Astrocyte (in vitro differentiated cells and primary cell): ENCODE measurements at places on chromosomes 4 and X. TPM values are rescaled to one million over a fixed set of nuclear protein-coding genes. Genes with fewer than 3 reads are reported as not detected.

Gene ZNF595
- total RNA-seq, result 15.2 and 15.9 TPM in 2 replicates

Gene PPARGC1A
- total RNA-seq, result 0.48 and 0.53 TPM in 2 replicates

Gene CT55
- total RNA-seq, result not detected in 2 replicates

Gene TEX11
- total RNA-seq, result not detected in 2 replicates

Gene CT45A1
- total RNA-seq, result not detected in 2 replicates

Gene ARSJ
- 60.1 and 66.5 TPM in 2 replicates for total RNA-seq

Gene PAGE2B
- not detected in 2 replicates for total RNA-seq

Gene RTL9
- 0.91 and 0.94 TPM in 2 replicates for total RNA-seq

DNA sequence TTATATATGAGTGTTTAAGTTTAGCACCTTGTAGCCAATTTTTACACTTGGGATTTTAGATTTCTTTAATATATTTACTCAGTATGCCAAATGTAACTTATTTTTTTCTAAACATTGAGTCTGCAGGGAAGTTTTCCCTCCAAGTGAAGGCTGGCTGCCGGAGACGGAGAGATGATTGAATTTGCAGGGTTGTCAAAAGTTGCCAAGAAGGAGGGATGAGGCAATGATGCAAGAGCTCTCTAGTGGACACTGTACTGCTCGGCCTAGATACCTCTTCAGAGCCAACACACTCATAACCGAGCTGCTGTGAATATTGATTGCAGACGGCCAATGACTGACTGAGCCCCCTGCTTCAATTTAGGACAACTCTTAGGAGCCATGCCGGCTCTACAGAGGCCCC is 318.6 kb upstream of the CASK start:
- no peak for DNase-seq
- no peak overlapping the region for H3K4me3 ChIP-seq
- H3K27me3 ChIP-seq, result no peaks in the 10 kb centered on the region
- no peak overlapping the region for H3K27ac ChIP-seq

DNA sequence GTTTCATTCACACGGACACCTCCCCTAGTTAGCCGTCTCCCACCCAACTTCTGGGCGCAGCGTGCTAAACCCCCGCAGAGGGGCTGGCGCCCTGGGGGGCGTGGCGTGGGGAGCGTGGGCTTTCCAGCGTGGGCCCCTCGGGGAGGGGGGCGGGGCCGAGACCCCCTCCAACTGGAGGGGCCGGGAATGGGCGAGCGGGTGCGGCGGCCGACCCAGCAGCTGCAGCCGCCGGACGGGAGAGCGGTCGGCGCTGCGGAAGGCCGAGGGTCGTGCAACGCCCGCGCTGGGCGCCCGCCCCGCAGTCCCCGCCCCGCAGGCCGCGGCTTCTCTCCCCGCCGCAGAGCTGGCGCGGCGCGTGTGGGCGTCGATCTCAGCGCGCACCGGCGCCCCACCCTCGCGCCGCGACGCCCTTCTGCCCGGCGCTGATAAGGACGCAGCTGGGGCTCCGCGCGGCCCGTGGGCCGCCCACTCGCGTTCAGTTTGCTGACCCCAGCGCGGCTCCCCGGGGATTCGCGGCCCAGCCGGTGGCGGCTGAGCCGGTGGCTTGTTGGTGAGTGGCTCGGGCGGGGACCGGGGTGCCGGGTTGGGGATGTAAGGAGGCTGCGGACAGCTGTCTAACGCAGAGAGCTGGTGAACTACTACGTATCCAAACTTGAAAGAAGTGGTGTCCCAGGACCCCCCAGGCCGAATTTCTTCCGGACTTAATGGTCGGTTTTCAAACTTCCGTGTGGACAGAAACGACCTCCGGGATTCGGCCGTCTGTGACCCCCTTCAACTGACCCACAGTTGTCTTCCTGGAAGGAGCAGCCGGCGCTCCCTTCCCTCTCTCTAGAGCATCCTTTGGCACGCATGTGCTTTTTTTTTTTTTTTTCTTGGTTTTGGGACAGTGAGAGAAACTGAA is 1.5 kb downstream of the FHDC1 start:
- peaks cover 40% of the 10 kb centered on the region for H3K27me3 ChIP-seq
- no peak overlapping the region for H3K27ac ChIP-seq
- H3K36me3 ChIP-seq, result no peaks in the 10 kb centered on the region
- peaks cover 13% of the 10 kb centered on the region for H3K4me1 ChIP-seq
- H3K4me3 ChIP-seq, result peak overlapping the region; percentile 67

DNA sequence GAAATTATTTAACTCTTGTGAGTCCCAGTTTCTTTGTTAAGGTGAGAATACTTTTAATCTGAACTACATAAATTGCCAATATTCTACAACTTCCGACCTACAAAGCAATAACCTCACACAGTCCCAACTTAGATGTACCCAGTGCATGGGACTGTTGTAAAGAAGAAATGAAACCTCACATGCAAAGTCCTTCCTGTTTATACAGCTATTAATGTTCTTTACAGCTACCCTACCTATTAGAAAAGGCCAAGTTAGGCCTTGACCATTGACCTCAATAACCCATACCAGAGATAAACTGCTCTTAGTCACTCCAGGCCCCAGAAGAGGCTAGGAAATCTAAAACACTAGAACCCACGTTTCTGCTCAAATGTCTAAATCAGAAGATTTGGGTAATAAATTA is 920.1 kb upstream of the TENM3 start:
- no peaks in the 10 kb centered on the region for H3K36me3 ChIP-seq
- no peak overlapping the region for H3K27ac ChIP-seq

GRCh38 chr4:104490770-104491480 is 3.8 kb downstream of the CXXC4 start:
- H3K4me1 ChIP-seq, result peaks cover 9% of the 10 kb centered on the region
- no peak overlapping the region for H3K27ac ChIP-seq
- peak; percentile 43 for DNase-seq
- H3K36me3 ChIP-seq, result no peaks in the 10 kb centered on the region
- no peaks in the 10 kb centered on the region for H3K27me3 ChIP-seq

- peak overlapping the region; percentile 92 for H3K27ac ChIP-seq
- peak overlapping the region; percentile 95 for H3K4me3 ChIP-seq
- peaks cover 6% of the 10 kb centered on the region for H3K36me3 ChIP-seq
- peaks cover 5% of the 10 kb centered on the region for H3K4me1 ChIP-seq
- peak; percentile 40 for DNase-seq
Observed at GRCh38 chrX:71533851-71534561, 1.1 kb downstream of the OGT start.

DNA sequence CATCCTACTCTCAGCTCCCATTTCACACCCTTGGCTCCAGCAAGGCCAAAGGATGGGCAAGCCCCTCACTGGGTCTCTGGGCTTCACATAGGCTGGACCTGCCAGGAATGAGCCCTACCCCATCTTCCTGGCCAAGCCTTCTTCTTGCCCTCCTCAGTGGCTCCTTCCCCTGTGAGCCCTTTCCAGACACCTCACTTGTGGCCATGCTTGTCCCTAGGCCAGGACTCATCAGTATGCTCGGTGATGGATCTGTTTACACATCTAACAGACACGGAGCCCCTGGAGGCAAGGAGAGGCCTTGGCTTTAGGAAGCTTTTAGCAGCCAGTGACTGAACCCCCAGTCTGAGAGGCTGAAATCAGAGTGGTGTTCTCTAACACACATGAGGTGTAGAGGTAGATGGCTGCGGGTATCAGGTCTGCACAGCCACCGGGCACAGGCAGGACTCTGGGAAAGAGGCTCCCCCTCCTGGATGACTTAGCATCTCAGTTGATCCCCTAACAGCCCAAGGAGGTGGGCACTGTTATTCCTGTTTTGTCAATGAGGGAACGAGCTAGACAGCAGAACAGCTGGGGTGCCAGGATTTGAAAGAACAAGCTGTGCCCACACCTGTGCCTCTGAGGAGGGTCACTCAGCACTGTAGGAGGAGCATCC is 44.8 kb downstream of the PPP2R2C start:
- DNase-seq, result no peak
- H3K27ac ChIP-seq, result no peak overlapping the region
- no peaks in the 10 kb centered on the region for H3K27me3 ChIP-seq
- H3K4me3 ChIP-seq, result no peak overlapping the region
- H3K36me3 ChIP-seq, result no peaks in the 10 kb centered on the region

DNA sequence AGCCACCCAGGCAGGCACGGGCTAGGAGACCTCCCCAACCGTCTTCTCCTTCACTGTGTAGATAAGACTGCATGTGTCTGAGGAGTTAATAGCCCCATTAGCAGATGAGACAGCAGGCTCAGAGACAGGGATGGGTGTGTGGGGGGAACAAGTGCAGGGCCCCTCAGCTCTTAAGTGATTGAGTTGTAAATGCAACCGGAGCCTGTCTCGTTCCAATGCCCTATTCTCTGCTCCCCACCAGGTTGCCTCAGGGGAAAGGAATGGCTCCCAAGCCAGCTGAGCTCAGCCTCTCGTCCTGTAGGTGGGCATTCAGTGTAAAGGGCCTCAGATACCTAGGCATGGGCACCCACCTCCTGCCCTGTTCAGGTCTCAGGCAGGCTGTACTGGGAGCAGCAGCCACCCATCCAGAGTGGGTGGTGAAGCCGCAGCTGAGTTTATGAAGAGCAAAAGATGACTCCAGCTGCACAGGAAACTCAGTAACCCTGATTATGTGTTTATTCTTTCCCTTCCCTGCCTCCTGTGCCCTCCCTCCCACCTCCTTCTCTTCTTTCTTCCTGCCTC is 87.3 kb downstream of the PJA1 start:
- no peak overlapping the region for H3K4me3 ChIP-seq
- H3K27me3 ChIP-seq, result no peaks in the 10 kb centered on the region
- H3K36me3 ChIP-seq, result no peaks in the 10 kb centered on the region
- DNase-seq, result no peak

- H3K4me3 ChIP-seq, result no peak overlapping the region
- H3K27me3 ChIP-seq, result no peaks in the 10 kb centered on the region
- H3K36me3 ChIP-seq, result no peaks in the 10 kb centered on the region
- DNase-seq, result no peak
Observed at GRCh38 chr4:158621729-158622128, 50.0 kb downstream of the C4orf46 start.

GRCh38 chr4:174352061-174352819 is 68.5 kb downstream of the CEP44 start:
- DNase-seq, result no peak
- H3K36me3 ChIP-seq, result no peaks in the 10 kb centered on the region
- no peak overlapping the region for H3K27ac ChIP-seq
- no peak overlapping the region for H3K4me3 ChIP-seq
- no peaks in the 10 kb centered on the region for H3K4me1 ChIP-seq

DNA sequence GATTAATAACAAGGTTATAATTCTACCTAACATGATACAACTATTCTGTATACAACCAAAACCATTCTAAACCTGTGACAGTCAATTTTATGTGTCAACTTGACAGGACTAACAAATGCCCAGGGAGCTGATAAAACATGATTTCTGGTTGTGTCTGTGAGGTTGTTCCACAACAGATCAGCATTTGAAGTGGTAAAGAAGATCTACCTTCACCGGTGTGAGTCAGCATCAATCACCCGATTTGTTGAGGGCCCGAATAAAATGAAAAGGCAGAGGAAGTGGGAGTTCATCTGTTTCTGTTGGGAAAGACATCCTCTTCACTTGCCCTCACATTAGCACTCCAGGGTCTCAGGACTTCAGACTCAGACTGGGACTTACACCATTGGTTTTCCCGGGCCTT is 187.9 kb downstream of the MAB21L2 start:
- H3K4me1 ChIP-seq, result no peaks in the 10 kb centered on the region
- H3K36me3 ChIP-seq, result no peaks in the 10 kb centered on the region
- peak; percentile 6 for DNase-seq
- H3K4me3 ChIP-seq, result no peak overlapping the region
- H3K27ac ChIP-seq, result no peak overlapping the region

GRCh38 chrX:115324194-115324593 is 34.7 kb downstream of the LUZP4 start:
- no peaks in the 10 kb centered on the region for H3K27me3 ChIP-seq
- no peak overlapping the region for H3K27ac ChIP-seq
- H3K4me1 ChIP-seq, result no peaks in the 10 kb centered on the region

- no peaks in the 10 kb centered on the region for H3K36me3 ChIP-seq
- H3K4me3 ChIP-seq, result no peak overlapping the region
- no peaks in the 10 kb centered on the region for H3K4me1 ChIP-seq
- no peaks in the 10 kb centered on the region for H3K27me3 ChIP-seq
Observed at GRCh38 chr4:177802661-177803060, 360.4 kb upstream of the AGA start.

GRCh38 chrX:139126493-139126892 is 404.0 kb upstream of the F9 start:
- H3K27me3 ChIP-seq, result no peaks in the 10 kb centered on the region
- DNase-seq, result no peak
- H3K4me3 ChIP-seq, result no peak overlapping the region
- peaks cover 1% of the 10 kb centered on the region for H3K4me1 ChIP-seq
- H3K36me3 ChIP-seq, result no peaks in the 10 kb centered on the region

DNA sequence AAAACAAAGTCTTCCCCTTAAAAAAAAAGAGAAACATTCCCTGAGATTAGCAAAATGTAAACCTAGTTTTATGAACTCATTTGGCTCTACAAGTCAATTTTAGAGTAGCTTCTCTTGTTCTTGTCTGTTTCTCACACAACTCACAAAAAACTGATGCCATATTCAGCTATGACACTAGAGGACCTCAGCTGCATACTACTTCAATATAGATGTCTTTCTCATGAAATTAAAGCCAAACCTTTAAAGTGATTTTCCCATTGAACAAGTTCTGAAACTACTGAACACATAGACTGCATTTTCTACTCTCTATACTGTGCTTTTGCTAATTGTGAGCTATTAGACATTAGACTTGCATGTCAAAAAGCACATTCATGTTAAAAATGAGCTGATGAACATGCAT is 49.8 kb downstream of the TBCK start:
- H3K4me3 ChIP-seq, result no peak overlapping the region
- H3K27me3 ChIP-seq, result no peaks in the 10 kb centered on the region
- no peaks in the 10 kb centered on the region for H3K36me3 ChIP-seq
- H3K27ac ChIP-seq, result no peak overlapping the region
- H3K4me1 ChIP-seq, result no peaks in the 10 kb centered on the region

DNA sequence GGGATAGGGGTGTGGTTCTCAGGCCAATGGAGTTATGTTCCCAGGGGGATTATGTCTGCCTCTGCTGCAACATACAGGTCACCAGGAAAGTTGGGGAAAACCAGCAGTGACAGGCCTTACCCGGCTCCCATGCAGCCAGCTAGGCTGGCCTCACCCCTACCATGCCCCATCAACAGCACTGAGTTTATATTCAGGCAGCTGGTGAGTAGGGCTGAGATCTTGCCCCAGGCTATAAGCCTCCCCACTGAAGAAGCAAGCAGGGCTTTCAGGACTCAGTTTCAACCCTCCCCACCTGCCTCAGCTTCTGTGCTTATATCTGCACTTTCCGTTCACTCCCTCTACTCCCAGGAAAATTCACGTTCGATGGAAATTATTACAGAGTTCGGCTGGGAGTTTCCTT is 122.4 kb upstream of the PGRMC2 start:
- H3K27me3 ChIP-seq, result no peaks in the 10 kb centered on the region
- no peak for DNase-seq
- H3K4me3 ChIP-seq, result no peak overlapping the region
- H3K27ac ChIP-seq, result no peak overlapping the region
- no peaks in the 10 kb centered on the region for H3K36me3 ChIP-seq
